ENCODE measurements at places on chromosomes 11 and 22.

DNA sequence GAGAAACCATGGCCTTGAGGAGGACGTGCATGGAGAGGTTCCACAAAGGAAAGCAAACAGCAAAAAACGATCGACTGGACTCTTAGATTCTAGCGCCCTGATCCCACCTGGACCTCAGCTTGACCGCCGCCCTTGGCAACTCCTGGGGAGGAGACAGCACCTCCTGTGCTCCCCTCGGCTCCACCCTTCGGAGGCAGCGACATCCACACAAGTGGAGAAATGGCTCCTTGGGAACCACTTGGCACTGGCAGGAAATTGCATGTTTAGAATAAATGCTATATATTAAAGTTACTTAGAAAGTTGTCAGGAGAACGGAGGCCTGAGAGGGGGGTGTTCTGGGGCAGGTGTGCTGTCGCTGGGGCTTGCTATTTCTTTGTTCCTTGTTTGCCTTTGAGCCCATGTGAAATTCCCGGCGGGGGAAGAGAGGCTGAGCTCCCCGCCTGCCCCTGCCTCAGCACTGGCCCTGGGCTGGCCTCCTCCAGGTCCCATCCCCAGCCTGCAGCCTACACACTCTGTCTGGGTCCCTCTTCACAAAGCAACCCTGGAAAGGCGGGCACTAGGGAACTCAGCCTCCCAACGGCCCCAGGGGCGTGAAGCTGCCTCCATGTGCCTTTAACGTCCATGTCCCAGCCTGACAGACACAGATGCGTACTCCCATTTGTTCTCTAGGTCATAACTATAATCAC lies 395.3 kb downstream of the BRD1 start:
- DNase-seq = no peak

DNA sequence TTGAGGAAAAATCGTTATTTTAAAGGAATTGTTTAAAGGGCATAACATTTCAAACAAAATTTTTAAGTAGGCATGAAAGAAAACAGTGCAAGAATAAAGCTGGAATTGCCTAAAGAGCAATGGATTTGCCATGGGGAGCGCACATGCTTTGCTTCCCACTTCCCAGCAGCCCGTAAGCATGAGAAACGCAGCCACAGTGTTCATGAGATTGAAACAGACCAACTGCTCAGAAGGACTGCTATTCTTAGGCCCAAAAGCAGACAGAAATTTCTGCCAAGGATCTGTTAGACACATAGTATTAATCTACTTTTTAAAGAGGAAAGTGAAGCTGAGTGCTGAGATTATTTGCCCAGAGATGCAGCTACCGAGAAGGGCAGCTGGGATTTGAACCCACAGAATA lies 34.2 kb upstream of the TSKU start:
- DNase-seq = no peak

DNA sequence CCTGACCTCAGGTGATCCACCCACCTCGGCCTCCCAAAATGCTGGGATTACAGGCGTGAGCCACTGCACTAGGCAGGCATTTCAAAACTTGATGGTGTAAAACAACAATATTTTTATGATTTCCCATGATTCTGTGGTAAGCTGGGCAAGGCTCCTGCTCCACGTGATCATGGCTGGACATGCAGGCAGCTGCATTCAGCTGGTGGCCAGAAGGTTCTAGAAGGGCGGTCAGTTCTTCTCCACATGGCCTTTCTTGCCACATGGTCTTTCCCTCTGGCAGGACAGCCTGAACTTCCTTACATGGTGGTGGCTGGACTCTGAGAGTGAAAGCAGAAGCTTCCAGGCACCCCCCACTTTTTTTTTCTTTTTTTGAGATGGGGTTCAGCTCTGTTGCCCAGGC lies 9.9 kb upstream of the RASD2 start:
- DNase-seq = no peak

DNA sequence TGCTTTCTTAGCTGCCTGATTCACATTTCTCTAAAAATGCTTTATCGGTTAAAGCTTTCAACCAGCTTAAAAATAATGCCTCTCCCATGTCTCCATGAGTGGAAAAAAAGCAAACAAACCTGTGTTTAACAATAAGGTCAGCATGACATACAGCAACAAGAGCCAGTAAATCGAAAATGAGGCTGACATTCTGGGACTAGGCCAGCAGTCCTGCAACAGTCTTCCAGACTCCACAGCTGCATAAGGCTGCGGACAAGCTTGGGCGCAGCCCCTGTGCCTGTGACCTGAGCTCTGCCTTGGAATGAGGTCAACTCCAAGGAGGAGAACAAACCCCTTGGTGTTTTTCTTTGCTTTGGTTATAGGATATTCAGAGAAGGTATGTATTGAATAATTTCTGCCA lies 95.5 kb downstream of the PGR start:
- DNase-seq = no peak

DNA sequence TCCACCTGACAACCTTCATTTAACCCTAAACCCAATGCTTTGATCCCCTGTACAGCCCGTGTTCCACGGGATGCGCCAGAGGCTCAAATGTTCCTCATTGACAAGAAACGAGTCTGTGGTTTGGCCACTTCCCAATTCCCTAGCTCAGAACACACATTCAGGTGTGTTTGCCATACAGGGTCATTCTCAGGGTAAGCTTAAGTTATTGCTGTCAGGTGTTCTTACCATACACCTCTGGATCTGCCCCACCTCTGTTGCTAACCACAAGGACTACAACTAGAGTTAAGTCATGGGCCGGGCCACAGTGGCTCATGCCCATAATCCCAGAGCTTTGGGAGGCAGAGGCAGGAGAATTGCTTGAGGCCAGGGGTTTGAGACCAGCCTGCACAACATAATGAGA lies 45.6 kb upstream of the POLD3 start:
- DNase-seq = no peak

DNA sequence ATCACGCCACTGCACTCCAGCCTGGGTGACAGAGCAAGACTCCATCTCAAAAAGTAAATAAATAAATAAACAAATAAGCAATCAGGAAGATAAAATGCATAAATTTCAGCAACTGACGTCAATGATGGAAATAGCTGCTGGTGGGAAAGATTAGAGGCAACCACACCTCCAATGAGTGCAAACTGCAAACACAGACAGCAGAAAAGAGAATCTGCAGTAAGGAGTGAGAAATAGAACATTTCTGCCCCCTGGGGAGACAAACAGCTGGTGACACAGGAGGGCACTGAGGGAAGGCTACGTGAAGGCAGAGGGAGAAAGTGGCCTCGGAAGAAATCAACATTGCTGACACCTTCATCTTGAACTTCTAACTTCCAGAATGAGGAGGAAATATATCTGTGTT lies 6.5 kb downstream of the PI4KA start:
- DNase-seq = no peak

GRCh38 chr11:94308024-94308423 lies 3.6 kb downstream of the IZUMO1R start:
- DNase-seq = no peak

- DNase-seq = no peak
Measured at GRCh38 chr11:107337917-107338316, 119.7 kb downstream of the CWF19L2 start.

- no peak for DNase-seq
Measured at GRCh38 chr11:100174881-100175280, 512.2 kb upstream of the ARHGAP42 start.

GRCh38 chr11:72012091-72012630 lies 13.5 kb downstream of the IL18BP start:
- no peak for DNase-seq

DNA sequence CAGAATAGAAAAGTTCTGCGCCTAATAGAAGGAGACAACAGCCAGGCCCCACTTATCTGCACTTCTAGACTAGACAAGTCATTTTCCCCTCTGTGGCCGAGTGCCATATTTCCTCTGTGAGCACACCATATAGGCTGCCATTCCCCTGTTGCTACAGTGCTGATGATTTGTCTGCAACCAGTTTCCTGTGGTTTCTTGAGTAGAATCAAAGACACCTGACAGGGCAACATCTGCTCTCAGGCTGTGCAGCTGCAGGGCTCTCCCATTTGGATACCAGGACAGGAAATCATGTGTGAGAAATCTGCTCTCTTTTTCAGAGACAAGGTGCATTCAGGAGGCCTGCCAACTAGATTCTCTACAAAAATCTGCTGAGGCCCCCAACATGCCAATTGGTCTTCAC lies 879.3 kb downstream of the DLG2 start:
- DNase-seq = no peak

- DNase-seq = no peak
Measured at GRCh38 chr22:28674121-28674563, 5.5 kb downstream of the TTC28 start.

DNA sequence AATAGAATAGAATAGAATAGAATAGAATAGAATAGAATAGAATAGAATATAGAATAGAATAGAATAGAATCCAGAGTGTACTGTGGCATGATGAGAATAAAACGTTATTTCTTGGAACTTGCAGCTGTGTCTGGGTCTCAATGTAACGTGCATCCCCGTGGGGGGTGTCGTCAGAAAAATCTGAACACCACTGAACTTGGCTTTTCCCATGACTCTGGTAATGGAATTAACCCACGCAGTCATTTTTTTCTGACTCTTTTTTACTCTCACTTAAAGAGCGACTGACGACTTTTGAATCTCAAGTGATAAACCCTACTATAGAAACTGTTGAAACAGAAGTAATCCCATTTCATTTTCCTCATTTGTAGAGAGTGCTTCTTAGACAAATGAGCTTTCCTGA lies 92.4 kb upstream of the BID start:
- no peak for DNase-seq

DNA sequence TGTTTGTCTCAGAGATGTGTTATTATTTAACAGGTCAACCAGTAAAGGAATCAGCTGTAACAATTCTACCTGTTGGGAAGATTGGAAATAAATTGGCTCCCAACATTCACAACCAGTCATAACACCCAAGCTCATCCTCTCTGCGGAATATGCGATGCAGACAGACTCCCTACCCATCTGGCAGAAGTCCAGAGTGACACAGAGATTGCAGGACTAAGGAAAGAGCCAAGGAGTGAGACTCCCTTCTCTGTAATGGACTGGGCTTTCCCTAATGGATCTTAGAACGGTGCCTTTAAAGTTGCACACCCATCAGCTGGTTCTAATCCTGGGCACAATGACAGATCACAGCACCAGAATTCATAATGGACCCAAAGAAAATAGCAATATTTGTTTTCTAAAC lies 27.8 kb upstream of the UBASH3B start:
- DNase-seq = no peak

DNA sequence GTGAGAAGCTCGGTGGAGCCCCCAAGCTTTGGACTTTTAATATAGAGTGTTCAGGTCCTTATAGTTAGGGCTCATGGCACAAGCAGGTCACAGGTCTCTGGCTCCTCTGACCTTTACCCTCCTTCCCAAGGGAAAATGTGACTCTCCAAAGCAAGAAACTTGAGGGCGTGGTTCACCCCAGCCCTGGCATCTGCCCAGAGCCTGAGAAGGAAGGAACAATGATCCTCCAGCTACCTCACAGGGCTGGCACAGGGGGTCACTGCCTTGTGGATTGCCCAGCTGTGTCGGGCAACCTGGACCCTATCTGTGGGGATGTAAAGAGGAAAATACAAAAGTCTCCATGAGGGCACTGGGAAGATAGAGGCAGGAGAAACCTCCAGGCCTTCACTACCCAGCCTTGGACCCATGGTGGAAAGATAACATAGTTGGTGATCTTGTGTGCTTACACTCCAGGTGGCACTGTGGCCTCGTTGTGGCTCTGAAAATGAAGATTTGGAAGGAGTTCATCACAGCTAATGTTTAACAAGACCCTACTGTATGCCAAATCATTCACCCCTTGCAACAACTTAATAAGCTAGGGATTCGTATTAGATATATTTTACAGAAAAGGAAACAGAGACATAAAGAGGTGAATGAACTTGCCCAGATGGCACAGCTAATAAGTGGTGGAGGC lies 3.8 kb upstream of the ZNF195 start:
- no peak for DNase-seq

DNA sequence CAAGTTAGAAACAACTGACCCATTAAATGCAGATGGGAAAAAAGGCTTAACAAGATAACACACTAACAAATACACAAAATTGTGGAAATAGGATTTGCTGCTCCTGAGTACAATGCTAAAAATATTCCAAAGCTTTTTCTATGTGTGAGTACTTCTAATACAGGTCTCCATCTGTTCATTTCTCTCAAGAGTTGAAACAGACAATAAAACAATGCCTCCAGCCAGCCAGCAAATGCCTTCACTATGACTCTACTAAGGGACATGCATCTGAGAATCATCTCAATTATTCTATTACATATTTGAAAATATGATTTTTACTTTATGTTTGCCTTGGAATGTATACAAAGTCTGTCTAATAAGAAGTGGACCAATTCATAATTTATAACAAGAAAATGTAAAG lies 119.0 kb downstream of the CADM1 start:
- no peak for DNase-seq

Data from activated gamma-delta T cell (primary cell).